A673 (cell line): ENCODE measurements at places on chromosomes 7 and 10.

DNA sequence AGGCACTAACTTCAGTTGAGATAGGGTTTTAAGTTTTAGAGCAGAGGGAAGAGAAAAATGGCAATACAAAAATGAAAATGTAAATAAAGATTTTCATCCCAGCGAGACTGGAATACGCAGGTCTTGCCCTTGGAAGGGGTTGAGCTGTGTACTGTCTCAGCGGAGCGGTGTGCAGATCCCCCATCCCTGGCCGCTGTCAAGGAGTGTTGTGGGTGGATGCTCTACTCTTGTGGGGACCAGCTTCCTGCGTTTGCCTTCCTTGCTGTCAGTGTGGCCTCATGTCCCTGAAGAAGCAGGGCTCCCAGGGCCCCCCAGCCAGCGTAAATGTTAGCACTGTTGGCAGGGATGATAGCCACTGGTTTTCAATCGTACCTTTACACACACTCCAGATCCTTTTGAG lies 249.7 kb upstream of the PITRM1 start:
- DNase-seq, result no peak

DNA sequence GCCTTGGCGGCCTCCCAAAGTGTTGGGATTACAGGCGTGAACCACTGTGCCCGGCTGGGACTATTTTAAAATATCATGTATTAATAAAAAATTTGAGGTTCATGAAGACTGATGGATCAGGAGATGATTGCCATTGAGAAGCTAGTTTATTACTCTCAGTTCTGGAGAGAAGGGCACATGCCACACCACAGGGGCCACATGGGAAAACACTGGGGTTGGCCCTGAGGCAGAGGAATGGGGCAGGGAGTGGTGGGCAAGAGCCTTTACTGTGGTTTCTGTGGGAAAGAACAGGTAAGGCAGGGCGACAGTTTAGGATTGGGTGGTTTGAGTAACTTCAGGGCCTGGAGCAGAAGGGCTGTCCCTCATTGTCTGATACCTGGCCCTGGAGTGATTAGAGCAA lies 6.8 kb upstream of the TBRG4 start:
- no peak for DNase-seq

GRCh38 chr10:15585303-15585715 lies 134.4 kb downstream of the ITGA8 start:
- DNase-seq, result peak; percentile 87

GRCh38 chr7:77651575-77652162 lies 44.6 kb upstream of the RSBN1L start:
- peak; percentile 58 for DNase-seq

- peak; percentile 22 for DNase-seq
These were observed 35.7 kb downstream of the GSDME start for GRCh38 chr7:24721481-24722001.

DNA sequence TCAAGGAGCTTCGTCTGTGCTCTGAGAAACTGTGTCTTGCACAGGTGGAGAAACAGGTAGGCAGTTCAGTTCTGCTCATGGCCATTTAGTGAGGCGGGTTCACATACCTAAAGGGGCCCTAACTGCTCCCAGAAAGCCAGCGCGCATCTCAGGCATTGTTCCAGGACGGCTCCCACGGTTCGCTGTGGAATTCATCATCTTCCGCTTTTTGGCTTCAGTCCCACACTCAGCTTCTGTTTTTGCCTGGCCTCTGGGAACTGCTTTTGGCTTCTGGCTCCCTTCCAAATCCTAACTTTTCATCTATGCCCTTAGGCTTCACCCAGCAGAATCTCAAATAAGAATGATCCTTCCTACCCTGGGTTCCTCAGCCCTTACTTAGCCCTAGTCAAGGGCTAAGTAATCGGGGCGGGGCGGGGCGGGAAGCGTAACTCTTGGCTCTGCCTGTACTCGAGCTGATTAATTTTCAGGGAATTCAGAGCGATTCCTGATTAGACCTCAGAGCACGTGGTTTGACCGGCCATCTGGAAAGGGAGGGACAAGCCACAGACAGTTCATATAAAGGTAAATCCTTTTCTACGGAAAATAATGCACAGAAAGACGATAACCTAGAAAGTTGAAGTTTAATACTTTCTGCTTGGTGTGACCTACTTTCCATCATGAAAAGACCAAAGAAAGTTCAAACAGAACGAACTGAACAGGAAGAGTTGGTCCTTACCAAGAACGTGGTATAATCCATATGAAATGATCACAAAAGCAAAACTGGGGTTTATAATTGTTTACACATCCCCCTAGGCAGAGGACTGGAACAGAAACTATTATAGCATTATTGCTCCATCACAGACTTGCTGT lies 105.7 kb downstream of the ST8SIA6 start:
- DNase-seq, result peak; percentile 73

GRCh38 chr7:50648570-50649169 lies 83.5 kb upstream of the DDC start:
- DNase-seq, result no peak
